ENCODE measurements at places on chromosomes 11 and 22.
A peak's percentile ranks its signal among the peaks of the same experiment; 100 is the strongest.

GRCh38 chr11:17171343-17171742 lies 36.4 kb downstream of the PIK3C2A start:
- DNase-seq, result no peak

DNA sequence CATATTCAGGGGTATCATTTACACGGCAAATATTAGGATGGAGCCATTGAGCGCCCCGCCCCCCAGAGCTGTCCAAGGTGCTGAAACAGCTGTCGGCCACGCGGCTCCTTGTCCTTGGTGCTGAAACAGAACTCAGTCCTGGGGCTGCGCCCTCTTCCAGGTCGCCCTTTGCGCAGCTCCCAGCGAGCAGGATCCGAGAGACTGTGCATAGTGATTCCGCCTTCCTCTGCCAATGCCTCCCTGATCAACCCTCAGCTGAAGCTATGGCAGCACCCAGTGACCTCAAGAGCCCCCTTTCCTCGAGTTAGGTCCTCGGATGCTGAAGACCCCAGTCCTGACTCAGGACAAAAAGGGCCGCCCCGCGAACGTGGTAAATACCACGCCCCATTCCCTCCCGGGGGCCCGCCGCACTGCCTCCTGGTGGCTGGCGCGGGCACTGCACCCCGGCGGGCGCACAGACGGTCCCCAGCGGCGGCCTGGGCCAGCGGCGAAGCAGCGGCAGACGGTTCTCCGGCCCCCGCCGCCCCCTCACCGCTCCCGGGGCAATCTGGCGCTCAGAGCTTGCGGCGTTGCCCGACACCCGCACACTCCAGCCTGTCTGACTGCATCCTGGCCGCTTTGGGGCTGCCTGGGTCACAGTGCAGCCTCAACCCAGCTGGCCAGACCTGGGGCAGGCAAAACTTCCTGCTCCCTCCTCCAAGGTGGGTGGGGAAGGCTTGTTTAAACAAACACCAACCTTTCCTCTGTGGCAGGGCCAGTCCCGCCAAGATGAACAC lies 13.4 kb downstream of the SYT7 start:
- DNase-seq, result peak; percentile 69

DNA sequence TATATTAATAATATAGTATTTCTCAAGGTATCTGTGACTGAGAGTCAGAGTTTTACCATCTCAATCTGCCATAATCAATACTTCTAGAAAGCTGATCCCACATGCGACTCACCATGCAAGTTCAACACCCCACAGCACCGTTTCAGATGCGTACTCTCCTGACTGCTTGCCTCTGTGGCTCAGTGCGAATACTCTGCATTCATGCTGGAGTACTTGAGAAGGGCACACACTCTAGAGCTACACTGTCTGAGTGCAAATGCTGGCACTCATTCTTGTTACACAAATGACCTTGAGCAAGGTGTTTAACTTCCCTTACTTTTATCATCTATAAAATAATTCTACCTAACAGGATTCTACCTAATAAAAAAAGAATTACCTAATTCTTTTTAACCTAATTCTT lies 12.5 kb downstream of the SNU13 start:
- no peak for DNase-seq

DNA sequence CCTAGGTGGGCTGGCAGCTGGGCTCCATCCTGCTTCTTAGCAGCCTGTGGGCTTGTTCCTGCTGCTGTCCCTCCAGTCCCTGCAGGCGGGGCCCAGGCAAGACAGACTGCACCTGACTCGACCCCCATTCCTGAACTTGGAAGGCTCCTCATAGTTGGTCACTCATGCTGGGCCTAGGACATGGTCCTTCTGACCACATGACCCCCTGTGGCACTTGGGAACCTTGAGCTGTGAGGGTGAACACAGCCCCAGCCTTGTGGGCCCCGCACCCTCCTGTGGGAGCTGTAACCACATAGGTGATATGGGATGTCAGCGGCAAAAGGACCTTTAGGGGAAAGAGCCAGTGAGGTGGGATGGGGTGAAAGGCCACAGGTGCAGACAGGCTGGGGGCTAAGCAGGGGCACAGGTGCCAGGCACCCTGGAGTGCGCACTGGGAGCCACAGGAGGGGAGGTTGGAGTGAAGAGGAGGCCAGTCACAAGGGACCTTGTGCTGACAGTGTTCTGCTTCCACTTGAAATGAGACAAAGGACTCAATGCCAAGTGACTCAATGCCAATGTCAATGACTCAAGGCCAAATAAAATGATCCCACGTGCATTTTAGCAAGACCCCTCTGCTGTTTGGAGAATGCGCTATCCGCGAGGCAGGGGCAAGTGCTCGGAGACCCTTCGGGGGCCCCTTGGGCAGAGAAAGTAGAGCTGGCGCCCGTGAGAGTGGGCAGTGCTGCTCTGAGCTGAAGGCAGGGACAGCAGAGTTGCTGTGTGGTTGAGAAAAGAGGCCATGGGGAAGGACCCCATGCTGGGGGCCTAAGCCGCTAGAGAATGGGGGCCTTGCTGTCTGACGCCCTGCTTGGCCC lies 90.7 kb downstream of the MORC2 start:
- no peak for DNase-seq

DNA sequence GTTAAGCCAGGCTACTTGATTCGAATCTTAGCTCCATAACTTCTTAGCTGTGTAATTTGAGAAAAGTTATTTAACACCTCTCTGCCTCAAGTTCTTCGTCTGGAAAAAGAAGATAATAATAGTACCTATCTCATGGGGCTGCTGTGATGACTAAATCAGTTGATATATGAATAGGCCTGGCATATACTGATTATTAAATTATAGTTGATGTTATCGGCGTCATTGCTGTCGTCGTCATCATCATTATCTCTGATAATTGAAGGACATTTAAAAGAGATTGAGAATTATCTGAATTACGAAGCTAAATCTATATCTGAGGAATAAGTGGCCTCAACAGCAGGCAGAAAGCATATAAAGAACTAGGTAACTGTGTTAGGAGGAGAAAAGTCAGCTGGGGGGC lies 145.0 kb downstream of the APOL5 start:
- DNase-seq, result no peak

DNA sequence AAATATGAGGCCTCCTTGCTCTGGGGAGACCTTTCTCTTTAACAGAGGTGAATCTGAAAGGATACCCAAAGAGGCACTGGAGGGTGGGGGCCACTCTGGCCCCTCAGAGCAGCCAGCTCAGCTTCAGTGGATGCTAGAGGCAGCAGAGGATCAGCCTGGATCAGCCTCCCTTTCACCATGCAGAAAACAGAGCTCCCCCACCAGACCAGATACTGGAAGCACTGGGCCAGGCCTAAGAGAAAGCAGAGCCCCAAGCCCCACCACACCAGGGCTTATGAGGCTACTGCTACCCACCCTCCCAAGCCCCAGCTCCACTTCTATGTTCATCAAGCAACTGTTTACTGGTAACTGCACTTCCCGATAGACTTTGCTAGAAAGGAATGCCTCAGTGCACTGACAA lies 4.0 kb upstream of the SLC43A3 start:
- DNase-seq, result no peak

- no peak for DNase-seq
Measured at GRCh38 chr11:134349109-134349801, 17.5 kb downstream of the GLB1L2 start.

- no peak for DNase-seq
Measured at GRCh38 chr11:123045101-123045500, 16.8 kb downstream of the HSPA8 start.

DNA sequence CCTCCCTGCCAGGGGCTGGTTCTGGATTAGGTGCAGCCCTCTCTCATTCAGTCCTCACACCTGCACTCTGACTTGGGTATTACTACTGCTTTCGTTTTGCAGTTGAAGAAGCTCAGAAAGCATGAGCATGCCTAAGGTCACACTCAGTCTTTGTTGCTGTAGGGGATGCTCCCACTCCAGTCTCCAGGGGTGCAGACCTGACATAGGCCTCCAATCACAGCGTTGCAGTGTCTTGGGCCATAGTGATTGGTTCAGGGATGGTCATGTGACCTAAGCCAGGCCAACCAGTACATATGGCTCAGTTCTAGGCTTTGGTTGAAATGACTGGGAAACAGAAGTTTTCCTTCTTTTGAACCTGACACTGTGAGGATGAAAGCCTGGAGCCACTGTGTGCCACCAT lies 61.7 kb downstream of the FBXO7 start:
- no peak for DNase-seq

GRCh38 chr11:13880634-13881033 lies 81.9 kb upstream of the SPON1 start:
- no peak for DNase-seq

DNA sequence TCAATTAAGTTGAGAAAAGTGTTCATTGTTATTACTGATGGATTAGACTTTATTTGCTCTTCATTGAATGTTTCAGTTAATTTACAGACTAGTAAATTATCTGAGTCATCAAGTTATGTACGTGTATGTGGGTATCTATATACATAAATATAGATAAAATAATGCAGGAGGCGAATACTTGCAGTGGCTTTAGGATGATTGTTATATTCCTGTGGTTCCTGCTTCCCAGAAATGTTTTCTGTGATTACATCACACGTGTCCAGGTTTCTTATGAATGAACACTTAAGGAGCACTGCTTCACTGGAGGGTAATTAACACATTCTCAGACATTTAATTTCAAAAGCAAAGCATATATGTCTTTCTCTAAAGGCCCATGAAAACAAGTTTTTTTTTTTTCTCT lies 28.4 kb downstream of the YAP1 start:
- DNase-seq, result no peak

GRCh38 chr22:50074551-50075530 lies 10.4 kb downstream of the MLC1 start:
- DNase-seq, result no peak

GRCh38 chr11:96256215-96257011 lies 86.6 kb downstream of the MAML2 start:
- DNase-seq, result no peak

DNA sequence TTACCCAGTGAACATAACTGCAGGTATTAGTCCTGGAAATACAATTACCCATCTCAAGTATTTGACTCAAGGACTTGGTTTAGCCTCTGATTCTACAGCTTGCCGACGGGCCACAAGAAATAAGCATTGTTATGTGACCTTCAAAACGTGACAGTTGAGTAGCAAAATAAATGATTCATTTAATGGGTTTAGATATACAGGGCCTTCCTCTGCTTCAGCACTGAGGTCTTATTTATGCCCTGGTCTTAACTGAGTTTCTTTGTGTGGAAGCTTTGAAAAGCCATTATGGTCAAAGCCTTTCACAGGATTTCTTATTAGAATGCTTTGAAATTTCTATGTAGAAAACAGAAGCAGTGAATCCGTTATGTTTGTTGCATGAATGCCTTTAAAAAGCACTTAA lies 899.2 kb upstream of the API5 start:
- DNase-seq, result no peak

DNA sequence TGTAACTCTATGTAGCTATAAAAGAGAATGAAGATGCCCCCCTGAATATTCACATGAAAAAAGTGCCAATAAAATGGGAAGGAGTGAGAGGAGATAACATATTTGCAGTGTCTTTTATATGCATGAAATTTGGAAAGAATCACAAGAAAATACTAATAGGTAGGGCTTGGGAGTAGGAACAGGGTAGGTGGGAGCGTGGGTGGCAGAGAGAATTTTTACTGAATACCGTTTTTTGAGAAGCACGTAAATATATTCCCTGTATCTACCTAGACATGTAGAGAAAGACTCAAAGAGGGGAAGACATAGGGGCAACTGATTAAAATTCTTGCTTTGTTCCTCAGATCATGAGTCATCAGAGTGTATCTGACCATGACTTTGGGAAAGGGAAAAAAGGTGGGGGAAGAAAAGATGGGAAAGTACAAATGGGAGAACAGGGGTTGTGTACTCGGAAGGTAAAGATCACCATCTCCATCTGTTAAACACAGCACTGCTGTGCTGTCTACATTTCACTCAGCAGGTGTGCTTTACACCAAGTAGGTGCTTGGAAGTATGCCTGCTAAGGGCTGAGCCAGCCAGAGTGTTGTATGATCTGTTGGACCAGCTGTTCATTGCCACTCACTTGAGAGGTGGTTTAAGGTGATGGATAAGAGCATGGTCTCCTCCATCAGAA lies 16.0 kb downstream of the PRR5L start:
- DNase-seq, result no peak

DNA sequence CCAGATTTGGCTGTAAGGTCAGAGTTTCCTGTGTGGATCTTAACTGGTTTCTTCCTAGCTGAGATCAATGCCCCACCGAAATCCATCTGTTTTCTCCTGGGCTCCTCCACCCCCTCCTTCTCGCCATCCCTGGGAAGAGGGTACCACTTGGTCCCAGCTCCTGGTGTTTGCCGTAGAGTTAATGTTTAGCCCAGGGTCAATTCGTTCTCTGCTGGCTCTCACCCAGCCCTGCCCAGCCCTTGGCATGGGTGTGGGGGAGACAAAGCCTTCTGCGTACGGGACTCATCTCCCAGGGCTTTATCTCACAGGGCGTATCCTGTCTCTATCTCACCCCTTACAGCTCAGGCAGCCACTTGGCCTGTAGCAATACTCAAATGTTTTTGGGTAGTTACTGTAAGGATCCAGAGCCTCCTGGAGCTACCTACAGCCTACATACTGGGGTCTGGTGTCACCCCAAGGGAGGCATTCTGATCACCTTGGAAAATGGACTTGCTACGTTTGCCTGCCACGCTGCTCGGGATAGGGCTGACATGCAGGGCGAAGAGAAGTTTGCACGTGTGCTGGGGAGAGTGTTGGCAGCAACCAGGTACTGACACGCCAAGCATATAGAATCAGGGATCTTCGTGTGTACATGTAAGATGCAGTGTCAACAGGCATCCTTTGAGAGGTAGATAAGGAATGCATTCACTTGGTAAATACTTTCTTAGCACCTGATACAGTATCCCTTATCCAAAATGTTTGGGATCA lies 66.1 kb downstream of the SCN3B start:
- DNase-seq, result no peak

DNA sequence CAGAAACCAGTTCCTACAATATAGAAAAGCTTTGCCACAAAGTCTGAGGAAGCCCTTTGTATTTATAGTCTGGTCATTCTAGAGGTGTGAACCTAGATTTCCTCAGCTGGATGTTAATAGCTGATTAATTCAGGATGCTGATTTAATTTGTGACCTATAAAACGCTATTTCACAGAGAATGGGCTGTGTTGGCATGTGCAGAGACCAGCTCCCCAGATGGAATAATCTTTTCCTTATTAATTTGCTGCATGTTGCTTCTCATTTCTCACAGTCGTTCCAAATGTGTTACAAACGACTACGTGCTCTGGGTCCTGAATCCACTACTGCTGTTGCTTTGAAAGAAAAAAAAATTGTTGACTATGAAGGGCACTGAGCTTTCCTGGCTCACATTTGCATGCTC lies 49.3 kb downstream of the BDNF start:
- no peak for DNase-seq

GRCh38 chr11:124942466-124943253 lies 6.8 kb upstream of the HEPACAM start:
- no peak for DNase-seq

GRCh38 chr22:29456211-29456671 lies 17.9 kb downstream of the RFPL1 start:
- no peak for DNase-seq

DNA sequence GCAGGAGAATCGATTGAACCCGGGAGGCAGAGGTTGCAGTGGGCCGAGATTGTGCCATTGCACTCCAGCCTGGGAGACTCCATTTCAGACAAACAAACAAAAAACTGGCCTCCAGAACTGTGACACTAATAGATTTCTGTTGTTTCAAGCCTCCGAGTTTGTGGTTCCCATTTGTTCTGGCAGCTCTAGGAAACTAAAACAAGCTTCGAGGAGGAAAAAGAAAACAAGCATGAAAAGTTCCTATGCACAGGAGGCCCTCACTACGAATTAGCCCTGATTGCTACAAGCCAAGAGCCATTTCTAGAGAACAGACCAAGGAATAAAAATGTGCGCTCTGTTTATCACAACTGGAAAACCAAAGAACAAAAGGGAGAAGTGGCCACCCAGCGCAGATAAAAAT lies 47.8 kb upstream of the SHANK2 start:
- DNase-seq, result no peak

- no peak for DNase-seq
Measured at GRCh38 chr11:83493917-83494316, 207.8 kb upstream of the CCDC90B start.

Data from naive thymus-derived CD8-positive, alpha-beta T cell (primary cell).